HT1080 (cell line): ENCODE measurements at places on chromosomes 5 and 9.

DNA sequence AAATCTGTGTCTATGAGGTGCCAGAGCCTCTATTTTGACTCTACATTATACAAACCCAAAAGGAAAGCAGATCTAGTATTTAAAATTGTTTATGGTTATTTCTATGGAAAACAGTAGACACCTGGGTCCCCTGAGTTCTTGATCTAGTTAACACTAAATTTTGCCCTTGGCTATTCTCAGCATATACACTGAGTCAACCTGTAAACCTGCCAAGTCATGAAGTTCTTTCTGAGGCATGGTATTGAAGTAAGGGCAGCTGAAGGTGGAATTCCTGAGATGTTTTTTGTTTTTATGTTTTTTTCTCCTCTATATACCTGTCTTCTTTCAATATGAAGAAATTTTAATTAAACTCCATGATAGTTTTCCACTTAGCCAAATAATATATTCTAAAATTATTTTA lies 120.2 kb downstream of the PDE4D start:
- DNase-seq, result peak; percentile 29

DNA sequence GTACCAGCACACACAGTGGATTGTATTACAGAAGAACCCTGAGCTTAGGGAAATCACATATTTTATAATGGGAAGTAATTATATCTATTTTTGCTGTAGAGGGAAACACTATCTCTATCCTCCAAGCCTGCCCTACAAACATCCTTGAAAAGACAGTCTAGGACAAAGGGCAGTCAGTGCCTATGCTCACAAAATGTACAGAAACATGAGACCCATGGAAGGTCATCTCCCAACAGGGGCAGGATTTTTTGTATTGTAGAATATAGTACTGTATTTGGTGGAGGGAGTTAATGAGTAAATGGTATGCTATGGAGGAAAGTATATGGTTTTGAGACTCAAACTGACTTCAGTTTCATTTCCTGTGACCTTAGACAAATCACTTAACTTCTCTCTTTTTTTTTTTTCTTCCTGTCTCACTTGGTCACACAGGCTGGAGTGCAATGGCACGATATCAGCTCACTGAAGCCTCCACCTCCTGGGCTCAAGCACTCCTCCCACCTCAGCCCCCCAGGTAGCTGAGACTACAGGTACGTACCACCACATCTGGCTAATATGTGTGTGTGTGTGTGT lies 5.8 kb upstream of the RAB14 start:
- DNase-seq, result no peak

GRCh38 chr5:157606046-157606445 lies 30.5 kb upstream of the ADAM19 start:
- no peak for DNase-seq

GRCh38 chr9:89742660-89743059 lies 137.8 kb downstream of the GADD45G start:
- no peak for DNase-seq

DNA sequence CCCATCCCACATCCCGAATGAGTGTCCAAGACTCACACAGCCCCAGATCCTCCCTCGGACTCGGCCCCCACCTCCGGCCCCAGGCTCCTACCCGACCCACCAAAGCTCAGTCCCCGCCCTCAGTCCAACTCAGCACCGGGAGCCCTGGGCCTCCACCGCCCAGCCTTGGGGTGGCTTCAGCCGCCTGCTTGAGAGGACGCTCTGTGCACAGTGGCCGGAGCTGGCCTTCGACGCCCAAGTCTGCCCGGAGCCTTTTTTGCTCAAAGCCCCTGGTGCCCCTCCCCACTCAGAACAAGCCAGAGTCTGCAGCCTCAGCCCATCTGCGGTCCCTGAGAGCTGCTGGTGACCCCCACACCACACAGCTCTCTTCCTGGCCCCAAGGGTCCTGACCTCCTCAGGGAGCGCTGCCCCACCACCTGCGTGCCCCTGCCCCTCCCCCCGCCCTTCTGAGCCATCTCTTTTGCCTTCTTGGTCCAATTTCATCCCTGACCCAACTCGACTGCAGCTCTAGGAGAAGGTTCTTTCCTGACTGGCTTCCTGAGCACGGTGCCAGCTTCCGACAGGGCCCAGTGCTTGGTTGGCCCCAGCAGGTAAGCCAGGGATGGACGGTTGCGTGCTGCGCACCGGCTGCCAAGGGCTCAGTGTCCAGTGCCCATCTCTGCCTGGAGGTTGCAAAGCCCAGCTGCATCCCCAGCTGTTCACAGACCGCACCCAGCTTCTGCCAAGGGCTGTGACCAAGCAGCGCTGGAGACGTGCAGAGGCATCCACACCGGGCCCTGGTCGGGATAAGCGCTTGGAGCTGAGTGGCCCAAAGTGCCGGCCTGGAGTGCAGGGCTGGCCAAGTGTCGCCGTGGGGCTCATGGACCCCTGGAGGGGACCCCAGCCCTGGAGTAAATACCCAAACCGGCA lies 27.7 kb upstream of the NSMF start:
- DNase-seq, result no peak

DNA sequence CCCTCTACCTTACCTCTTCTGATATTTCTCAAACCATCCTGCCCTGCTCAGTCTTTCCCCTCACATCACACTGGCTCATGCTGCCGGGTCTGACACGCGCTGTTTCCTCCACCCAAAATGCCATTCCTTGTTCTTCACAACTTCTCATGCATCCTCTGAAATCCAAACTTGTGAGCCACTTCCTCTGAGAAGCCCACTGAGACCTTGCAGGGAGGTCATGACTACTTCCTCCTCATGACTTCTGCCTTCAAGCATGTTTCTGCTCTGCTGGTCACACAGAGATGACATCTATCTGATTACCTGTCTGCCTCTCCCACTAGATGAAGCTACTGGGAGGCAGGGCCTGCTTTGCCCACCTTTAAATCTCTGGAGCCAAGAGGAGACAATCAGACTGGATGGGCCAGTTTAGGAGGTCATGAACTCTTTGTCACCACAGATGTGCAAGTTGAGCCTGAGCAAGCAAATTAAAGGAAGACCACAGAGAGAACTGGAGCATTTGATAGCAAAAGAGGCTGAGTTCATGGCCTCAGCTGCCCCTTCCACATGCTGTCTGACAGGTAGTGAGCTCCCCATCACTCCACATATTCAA lies 119.8 kb upstream of the TBC1D2 start:
- peak; percentile 85 for DNase-seq

GRCh38 chr5:72598401-72599064 lies 91.3 kb upstream of the ZNF366 start:
- DNase-seq, result peak; percentile 28

DNA sequence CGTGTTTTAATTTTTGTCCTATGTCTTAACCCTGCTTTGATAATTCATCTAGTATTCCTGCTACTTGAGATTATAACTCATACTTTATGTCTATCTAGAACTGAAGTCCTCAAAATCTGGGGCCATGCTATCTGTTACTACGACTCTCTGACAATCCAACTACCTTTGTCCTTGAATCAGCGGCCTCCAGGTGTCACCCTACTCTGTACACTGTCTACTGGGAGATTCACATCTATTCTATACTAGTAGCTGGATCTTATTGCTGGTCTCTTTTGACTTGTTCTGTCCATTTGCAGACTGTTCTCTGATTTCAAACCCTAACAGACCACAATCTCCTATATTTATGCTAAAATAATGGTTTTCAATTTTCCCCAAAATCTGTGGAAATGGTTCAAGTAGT lies 225.5 kb upstream of the ELAVL2 start:
- DNase-seq, result no peak

DNA sequence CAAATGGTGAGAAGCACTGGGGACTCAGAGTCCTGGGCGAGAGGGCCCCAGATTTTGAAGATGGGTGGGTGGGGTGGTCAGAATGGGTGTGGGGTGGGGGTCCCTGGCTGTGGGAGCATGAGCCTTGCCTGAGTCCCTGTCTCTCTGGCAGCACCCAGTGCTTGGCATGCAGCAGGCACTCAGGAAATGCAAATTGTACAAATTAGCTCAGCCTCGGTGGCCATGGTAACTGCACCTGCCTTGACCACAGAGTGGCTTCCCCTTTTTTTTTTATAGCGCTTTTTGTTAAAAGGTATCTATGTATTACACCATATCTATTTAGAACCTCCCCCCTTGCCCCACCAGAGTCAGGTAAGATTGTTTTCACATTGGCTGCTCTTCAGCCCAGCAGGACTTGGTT lies 19.2 kb upstream of the PITX1 start:
- no peak for DNase-seq

GRCh38 chr9:37542895-37543294 lies 33.3 kb downstream of the FBXO10 start:
- DNase-seq, result peak; percentile 24

- DNase-seq, result peak; percentile 68
Observed at GRCh38 chr5:174323878-174324281, 278.4 kb downstream of the NSG2 start.

- no peak for DNase-seq
Observed at GRCh38 chr9:71975833-71976232, 64.4 kb downstream of the C9orf85 start.

- DNase-seq, result no peak
Observed at GRCh38 chr9:30937106-30937505, 1447.3 kb upstream of the ACO1 start.

DNA sequence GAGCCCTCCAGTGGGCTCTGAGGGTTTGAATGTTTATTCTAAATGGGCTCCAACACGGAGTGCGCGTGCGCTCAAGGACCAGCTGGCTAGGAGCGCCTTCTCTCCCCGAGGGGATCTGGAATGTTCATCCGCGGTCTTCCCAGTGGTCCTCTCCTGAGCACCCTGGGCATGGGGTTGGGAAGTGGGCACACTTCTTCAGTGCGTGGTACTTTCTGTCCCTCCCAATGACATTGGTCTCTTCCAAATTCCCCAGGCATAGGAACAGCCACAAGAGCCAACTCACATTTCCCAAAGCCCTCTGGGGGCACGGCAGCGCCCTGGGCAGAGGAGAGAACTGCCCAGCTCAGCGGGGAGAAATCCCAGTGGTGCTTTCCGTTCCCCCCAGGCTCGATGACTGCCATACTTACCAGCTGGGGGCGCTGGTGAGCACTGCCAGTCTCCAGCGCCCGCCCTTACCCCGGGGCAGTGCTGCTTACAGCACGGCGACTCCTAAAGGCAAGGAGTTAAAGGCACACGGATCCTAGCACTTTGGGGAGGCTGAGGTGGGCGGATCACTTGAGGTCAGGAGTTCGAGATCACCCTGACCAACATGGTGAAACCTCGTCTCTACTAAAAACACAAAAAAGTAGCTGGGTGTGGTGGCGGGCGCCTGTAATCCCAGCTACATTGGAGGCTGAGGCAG lies 29.9 kb upstream of the OBP2B start:
- peak; percentile 11 for DNase-seq

- peak; percentile 14 for DNase-seq
Observed at GRCh38 chr9:114078021-114078780, at the start of gene AMBP. AMBP (minus strand) TSS chr9:114078300; CDS start chr9:114078209, 91 bp downstream.

DNA sequence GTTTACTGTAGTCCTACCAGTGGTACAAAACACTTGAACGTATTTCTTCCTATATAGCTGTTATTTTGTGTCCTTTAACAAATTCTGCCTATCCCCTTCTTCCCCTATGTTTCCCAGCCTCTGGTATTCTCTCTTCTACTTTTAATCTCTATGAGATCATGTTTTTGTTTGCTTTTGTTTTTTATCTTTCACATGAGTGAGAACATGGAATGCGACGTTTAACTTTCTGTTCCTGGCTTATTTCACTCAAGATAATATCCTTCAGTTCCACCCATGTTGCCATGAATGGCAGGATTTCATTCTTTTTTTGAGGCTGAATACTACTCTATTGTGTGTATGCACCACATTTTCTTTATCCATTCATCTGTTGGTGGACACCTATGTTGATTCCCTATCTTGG lies 634.4 kb upstream of the WWC1 start:
- DNase-seq, result no peak

- no peak for DNase-seq
Observed at GRCh38 chr5:80916676-80917075, 43.5 kb upstream of the RASGRF2 start.

DNA sequence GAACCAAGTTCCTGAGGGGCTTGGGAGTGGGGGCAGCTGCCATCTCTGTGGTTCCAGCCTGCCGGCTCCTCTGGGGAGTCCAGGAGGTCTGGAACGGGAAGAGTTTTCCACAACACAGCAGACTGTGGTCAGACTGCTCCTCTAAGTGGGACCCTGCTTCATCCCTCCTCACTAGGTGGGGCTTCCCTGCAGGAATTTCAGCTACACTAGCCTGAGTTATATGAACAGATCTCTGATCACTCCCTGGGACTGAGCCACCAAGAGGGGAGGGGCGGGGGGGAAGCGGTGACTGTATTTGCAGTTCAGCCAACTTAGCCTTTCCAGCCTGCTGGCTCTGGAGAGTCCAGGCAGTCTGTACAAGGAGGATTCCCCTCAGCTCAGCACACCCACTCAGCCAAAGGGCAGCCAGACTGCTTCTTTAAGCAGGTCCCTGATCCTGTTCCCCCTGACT lies 19.4 kb downstream of the DTWD2 start:
- no peak for DNase-seq

- no peak for DNase-seq
Observed at GRCh38 chr5:1655496-1656270, 131.9 kb upstream of the LPCAT1 start.

DNA sequence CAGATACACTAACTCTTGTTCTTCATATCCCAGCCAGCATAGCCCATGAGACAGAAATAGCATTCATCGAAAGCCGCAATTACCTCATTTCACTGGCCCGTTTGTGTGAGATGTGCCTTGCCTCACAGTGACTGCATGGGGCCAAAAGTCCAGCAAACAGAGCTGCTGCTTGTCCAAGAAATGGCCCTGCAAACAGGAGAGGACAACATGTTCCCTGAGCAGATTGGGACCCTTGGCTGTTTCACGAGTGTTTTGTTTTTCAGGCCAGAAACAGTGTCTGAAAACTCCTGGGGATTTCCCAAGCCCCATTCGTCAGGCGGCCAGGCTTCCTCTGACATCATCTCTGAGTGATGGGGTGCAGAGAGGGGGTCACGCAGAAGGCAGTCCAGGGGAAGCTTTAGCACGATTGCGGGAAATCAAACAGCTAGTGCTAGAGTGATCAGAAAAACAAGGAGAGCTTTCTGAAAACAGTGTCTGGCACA lies 503.6 kb upstream of the PAPPA start:
- peak; percentile 69 for DNase-seq

GRCh38 chr5:170818232-170818631 lies 34.7 kb downstream of the GABRP start:
- no peak for DNase-seq

DNA sequence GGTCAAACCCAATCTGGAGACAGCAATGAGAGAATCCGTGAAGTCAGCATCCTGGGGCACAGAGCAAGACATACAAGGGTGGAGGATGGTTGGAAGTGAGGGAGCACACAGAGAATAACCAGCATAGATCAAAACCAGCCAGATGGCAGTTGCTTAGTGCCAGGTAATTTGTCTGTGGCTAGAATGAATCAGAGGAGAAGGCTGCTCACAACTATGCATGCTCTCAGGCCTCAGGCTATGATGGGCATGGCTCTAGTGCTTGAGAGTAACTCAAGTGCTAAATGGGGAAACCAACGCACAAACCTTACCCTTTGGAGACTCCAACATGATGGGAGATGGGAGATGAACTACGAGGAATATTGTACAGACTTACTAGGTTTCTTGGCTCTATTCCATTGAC lies 160.8 kb downstream of the DMRT2 start:
- DNase-seq, result peak; percentile 45

- peak; percentile 11 for DNase-seq
Observed at GRCh38 chr9:120480707-120481106, 99.3 kb downstream of the CDK5RAP2 start.

- DNase-seq, result no peak
Observed at GRCh38 chr5:135822286-135822685, 12.2 kb upstream of the SLC25A48 start.
